Right ventricle myocardium superior (tissue), 1 donor: ENCODE measurements at places on chromosomes 16 and 17.

DNA sequence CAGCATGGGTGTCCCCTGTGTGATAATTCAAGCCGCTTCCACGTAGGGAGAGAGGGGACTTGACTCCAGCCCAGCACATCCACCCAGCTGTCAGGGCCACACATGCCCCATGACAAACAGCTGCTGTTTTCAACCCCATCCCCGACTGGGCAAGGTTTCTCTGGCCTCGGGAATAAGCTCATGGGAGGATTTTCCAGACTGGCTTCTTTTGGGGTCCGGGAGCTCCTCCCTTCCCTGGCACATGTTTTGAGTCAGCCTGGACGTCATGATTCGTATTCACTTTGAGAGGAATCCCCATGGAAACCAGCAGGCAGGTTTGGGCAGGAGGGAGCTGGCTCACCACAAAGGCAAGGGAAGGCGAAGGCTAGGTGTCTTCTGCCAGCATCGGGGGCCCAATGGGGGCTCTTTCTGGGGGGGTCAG lies 156.4 kb downstream of the CMIP start:
- DNase-seq: no peak

DNA sequence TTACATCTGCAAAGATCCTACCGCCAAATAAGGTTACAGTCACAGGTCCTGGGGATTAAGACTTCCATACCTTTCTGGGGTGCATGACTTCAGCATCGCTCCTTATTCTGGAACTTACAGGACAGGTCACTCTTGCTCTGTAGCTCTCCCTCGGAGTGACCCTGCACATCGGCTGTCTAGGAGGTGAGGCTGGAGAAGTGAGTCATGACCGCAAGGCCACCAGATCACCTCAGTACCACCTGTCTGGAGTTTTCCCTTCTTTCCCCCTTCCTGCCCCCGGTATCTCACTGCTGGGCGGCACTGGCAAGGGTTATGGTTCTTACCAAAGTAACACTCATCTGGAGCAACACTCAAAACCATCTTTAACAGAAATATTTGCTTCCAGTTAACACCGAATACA lies 374.8 kb downstream of the SLC39A11 start:
- DNase-seq: no peak

DNA sequence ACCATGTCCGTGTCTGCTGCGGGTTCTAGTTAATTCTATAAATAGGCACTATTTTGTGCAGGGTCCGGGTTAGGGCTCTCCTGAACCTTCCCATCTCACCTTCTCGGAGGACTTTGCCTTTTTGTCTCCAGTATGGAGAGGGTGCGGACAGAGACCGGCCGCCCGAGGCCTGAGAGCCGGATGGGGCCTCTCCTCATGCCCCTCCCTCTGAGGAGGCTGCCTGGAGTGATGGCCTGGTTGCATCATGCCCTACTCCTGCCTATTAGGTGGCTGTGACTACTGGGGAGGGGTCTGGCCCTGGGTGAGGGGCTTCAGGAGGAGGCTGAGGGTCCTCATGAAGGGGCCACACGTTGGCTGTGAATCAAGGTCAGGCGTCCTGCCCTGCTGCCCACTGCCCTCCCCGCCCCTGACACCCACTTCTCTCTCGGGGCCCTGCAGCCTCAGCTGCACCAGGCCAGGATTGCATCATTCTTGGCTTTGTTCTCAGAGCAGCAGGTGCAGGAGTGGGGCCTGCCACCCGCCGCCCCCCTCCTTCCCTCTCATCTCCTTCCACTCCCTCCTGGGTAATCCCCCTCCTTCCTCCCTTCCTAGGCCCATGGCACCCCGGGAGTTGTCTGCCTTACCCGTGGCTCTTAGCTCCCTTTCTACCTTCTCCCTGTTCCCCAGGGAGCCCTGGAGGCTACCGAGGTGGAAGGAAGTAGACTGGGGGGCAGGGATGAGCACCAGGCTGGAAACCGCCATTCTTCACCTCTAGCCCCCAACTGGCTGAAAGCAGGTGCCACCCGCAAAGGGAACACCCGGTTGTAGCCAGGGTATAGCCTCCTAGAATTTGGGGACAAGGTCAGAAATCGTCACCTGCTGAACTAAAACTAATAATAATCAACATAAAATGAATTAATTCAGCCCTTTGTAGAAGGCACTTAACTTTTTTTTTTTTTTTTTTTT lies 12.7 kb upstream of the ARHGAP23 start:
- no peak for DNase-seq

DNA sequence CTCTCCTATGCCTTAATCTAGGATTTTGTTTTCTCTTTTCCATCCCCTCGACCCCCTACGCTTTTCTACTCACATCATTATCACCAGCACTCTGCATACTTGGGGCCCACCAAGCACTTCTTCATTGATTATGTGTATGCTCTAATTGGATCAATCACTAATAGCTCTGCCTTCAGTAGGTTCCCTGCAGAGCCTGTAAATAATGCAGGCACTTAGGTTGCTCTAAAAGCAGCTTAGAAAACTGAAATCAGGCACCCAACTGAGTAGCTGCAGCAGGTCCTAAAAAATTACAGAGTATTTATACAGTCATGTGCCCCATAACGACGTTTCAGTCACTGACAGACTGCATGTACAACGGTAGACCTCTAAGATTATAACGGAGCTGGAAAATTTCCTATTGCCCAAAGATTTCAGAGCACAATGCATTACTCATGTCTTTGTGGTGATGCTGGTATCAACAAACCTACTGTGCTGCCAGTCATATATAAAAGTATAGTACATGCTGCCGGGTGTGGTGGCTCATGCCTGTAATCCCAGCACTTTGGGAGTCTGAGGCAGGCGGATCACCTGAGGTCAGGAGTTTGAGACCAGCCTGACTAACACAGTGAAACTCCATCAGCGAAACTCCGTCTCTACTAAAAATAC lies 280.4 kb downstream of the HS3ST3B1 start:
- DNase-seq: no peak

GRCh38 chr16:56607109-56607618 lies 1.2 kb upstream of the MT2A start:
- peak; percentile 84 for DNase-seq

DNA sequence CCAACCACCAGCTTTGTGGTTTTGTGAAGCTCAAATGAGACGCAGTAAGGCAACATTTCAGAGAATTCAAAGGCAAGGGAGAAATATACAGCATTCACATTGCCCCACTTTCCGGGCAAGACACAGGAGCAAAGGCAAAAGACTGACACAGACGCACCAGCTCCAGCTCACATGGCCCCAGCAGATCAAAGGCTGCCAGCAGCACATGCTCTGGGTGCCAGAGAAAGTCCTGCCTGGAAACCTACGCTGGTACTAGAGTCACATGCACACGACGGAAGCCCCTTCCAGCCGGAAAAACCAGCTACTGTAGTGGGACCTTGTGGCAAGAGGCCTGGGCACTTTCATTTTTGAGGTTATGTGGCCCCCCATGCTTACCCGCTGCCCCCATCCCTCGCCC lies 50.1 kb downstream of the GTF3C1 start:
- DNase-seq: no peak

- no peak for DNase-seq
These were observed 13.3 kb downstream of the NXPH3 start for GRCh38 chr17:49588726-49589576.

GRCh38 chr16:27646806-27647205 lies 96.9 kb downstream of the KATNIP start:
- DNase-seq: no peak

DNA sequence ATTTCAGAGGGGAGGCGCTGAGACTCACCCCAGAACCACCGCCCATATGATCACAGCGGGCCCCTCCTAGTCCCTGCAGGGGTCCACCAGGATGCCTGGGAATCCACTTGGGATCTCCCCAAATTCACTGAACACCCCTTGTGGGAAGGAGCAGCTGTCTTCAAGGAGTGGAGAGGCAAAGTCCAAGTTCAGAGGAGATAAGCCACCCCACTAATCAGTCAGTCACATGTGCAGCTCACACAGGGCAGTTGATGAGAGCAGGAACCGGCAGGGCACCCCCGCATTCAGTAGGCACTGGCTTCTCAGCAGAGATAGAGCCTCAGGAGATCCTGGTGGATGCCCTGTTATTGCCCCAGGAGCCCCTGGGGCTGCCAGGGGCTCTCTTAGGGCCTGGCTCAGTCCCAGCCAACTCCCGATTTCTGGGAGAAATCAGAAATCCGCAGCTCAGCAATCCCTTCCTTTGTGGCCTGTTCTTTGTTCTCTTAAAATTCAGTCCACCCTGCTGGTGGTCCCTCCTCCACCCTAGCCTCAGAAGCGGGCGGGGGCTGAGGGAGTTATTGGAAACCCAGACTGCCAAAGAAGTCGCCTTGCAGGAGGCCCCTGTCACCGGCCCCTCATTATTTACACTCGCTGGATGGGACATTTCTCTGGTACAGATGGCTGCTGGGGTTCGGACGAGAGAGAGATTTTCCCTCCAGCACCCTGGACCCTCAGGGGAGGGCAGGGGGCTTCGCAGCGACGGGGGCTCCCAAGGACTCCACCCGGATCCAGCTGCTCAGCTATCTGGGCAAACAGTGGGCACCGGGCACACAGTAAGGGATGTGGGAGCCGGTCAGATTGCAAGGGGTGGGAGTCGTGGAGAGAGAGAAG lies 1.8 kb downstream of the CDC42EP4 start:
- no peak for DNase-seq

DNA sequence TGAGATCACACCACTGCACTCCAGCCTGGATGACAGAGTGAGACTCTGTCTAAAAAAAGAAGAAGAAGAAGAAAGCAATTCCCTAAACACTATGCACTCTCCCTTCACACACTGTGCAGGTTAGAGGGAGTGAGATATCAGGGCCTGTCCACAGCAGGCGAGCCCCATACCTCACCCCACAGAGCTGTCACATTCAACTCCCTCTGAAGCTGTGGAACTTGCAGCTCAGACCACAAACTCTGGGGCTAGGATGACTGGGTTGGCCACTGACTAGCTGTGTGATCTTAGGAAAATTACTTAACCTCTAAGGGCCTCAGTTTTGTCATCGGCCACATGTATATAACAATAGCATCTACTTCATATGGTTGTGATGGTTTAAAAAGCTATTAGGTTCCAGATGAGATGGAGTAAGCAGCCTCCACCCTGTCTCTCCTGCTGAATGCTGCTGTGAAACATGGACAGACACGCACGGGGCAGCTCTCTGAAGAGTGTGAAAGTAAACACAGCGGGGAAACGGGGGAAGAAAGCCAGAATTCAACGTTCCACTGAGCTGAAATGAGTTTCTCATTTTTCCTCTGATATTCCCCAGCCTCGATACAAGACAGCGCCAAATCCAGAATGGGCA lies 13.6 kb upstream of the PYY start:
- DNase-seq: peak; percentile 3

- DNase-seq: no peak
These were observed 81.7 kb upstream of the SDK2 start for GRCh38 chr17:73725794-73726515.

- DNase-seq: no peak
These were observed 606.9 kb upstream of the RBFOX1 start for GRCh38 chr16:6725634-6726331.

DNA sequence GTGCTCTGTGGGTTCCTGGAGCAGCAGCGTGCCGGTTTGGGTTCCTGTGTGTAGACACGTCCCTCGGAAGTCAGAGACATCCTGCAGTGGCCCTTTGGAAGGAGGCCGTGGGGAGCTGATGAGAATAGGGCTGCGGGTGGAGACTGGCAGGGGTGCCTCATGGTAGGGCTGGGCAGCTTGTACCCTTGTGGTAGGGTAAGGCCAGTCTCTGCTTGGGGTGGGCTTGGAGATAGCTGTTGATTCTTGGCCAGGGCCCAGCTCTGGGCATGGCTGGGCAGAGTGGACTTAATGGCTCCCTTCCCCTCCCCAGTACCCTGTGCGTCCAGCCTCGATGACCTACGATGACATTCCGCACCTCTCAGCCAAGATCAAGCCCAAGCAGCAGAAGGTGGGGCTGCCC lies 10.6 kb downstream of the POLR3E start:
- DNase-seq: no peak

GRCh38 chr17:72399608-72400487 lies 279.0 kb downstream of the SOX9 start:
- no peak for DNase-seq

- DNase-seq: peak; percentile 89
These were observed 30.6 kb downstream of the RPTOR start for GRCh38 chr17:80575057-80575875.

GRCh38 chr17:37417852-37418251 lies 11.2 kb downstream of the TADA2A start:
- no peak for DNase-seq

- DNase-seq: no peak
These were observed 26.9 kb downstream of the DNAH2 start for GRCh38 chr17:7744416-7744815.

GRCh38 chr16:26071101-26071866 lies 379.5 kb downstream of the HS3ST4 start:
- DNase-seq: no peak

- DNase-seq: no peak
These were observed 43.3 kb upstream of the CLEC19A start for GRCh38 chr16:19242186-19242585.

GRCh38 chr17:81106716-81107115 lies 58.6 kb upstream of the PVALEF start:
- no peak for DNase-seq

- no peak for DNase-seq
These were observed 794 bp downstream of the SMG6 start for GRCh38 chr17:2302778-2303203.

- no peak for DNase-seq
These were observed 114.5 kb downstream of the ABCC6 start for GRCh38 chr16:16108759-16109158.
